ENCODE measurements at places on chromosomes 2 and 18.

GRCh38 chr2:47054036-47054555 lies 101.0 kb downstream of the STPG4 start:
- DNase-seq: no peak

GRCh38 chr2:201070948-201071478 lies 458 bp downstream of the HYCC2 start:
- no peak for DNase-seq

DNA sequence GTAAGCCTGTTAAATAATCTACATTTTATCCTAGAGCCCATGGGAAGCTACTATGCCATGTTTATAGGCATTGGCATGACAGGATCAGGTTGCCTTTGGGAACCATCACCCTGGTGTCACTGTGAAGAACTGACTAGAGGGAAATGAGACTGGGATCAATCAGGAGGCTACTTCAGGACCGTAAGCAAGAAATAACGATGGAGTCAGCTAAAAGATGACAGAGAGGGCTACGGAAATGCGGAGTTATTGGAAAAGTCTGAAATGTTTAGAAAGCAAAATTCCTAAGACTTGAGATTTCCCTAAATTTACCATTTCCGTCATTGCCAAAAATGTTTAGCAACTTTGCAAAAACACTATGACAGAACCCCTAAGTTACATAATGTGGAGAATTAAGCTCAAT lies 50.2 kb downstream of the TTC21B start:
- no peak for DNase-seq

- peak; percentile 54 for DNase-seq
Measured at GRCh38 chr2:55965276-55965675, 41.7 kb upstream of the EFEMP1 start.

DNA sequence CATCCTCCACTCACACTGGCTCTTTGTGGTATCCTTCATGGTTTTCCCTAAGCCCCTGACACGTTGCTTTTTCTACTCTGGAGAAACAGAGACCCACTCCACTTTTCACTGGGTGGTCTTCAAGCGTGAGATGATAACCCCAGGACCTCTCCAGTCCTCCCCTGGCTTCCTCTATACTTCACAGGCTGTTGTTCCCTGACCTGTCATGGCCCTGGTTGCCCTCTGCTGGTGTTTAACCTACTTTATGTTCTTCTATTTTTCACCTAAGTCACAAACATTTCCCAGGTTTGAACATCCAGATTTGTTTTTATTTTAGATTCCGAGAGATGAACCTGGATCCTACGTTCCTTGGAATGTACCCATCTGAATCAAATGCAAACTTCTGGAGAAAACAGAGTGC lies 84.5 kb downstream of the AOX1 start:
- DNase-seq: no peak

- DNase-seq: no peak
Measured at GRCh38 chr18:3368193-3368592, 81.8 kb upstream of the TGIF1 start.

- DNase-seq: no peak
Measured at GRCh38 chr2:148495586-148495985, 149.0 kb upstream of the EPC2 start.

GRCh38 chr18:12030670-12031069 lies 49.4 kb downstream of the IMPA2 start:
- DNase-seq: no peak

DNA sequence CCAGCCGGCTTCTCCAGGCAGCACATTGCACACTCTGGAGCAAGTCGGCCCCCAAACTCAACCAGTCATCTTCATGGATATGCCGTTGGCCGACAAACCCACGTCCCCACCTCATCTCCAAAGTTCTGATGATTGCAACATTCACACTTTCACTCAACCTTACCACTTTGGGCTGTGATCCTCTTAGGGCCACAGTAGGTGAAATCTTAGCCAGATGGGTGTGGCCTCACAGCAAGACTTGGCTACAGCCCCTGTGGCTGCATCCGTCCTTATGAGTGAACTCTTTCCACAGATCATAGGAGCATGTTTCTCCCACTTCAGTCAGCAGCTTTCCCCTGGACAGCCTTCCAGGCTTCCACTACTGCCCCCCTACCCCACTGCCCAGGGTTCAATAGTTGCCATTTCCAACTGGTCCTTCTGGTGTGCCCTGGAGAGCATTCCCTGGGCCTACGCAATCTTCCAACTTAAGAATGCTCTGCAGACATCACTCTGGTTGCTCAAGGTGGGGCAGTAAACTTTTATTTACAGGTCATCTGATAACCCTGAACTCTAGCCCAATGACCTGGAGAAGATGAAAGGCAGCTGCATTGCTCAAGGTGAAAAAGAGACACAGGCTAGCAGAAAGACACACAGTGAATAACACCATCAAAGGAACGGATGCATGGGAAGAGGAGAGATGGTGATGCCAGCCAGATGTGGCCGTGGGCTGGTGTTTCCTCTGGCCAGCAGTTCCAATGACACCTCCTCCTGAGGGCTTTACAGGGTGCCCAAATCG lies 34.5 kb downstream of the ARL4C start:
- DNase-seq: no peak

DNA sequence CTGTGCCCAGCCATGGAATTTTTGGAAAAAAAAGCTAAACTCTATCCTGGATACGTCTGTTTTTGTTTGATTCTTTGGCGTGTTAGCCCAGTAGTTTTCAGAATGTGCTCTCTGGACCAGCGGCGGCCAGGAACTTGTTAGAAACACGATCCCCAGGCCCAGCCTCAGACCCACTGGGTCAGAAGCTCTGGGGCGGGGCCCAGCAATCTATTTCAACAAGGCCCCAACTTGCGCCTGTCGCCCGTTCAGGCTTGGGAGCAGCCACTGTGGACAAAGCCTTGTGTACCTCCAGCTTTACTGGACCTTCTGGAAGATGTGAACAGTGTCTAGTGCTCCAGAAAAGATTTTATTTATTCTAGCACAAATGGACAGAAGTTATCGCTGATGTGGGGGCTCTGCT lies 14.3 kb downstream of the CABLES1 start:
- DNase-seq: no peak

DNA sequence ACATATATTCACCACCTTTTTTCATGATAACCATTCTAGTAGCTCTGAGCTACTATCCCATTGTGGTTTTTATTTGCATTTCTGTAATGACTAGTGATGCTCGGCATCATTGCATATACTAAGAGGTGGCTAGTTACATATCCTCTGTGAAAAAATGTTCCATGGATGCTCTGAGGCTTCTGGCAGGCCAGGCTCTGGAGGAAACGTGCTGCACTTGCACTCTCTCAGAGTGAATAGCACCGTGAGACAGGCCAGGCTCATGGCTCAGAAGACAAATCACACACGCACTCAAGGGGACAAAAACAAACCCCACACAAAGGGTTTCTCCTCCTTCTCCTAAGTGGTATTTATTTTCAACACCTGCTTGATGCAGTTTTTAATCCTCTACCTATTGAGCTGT lies 1085.3 kb upstream of the CNTNAP5 start:
- DNase-seq: no peak

- peak; percentile 19 for DNase-seq
Measured at GRCh38 chr18:7020995-7021777, 96.4 kb downstream of the LAMA1 start.

DNA sequence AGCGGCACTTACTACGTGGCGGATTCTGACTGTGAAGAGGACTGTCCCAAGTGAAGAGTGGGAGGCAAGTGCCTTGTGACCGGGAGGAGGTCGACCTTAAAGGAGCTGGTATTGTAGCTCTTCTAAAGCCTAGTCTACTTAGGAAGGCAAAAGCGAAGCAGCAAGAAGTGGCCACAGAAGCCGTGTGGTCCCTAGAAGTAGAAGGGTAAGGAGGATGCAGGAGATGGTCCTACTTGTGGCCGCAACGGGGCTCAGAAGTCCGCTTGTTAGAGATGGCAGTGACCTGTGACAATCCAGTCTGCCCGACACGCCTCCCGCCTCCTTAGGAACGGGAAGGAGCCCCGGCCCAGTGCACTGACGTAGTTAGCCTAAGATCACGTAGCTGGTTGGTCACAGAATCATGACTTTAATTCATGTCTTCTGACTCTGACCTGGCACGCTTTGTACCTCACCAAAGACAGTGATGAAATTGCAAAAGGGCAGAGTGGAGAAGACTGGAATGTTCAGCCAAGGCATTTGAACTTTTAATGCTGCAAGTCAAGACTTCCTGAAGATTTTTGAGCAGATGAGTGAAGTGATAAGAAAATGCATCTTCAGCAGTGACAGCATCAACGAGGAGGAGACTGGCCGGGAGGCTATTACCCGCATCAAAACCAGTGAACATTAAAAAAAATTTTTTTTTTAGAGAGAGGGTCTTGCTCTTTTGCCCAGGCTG lies 749 bp upstream of the EIF2AK3 start:
- peak; percentile 90 for DNase-seq

DNA sequence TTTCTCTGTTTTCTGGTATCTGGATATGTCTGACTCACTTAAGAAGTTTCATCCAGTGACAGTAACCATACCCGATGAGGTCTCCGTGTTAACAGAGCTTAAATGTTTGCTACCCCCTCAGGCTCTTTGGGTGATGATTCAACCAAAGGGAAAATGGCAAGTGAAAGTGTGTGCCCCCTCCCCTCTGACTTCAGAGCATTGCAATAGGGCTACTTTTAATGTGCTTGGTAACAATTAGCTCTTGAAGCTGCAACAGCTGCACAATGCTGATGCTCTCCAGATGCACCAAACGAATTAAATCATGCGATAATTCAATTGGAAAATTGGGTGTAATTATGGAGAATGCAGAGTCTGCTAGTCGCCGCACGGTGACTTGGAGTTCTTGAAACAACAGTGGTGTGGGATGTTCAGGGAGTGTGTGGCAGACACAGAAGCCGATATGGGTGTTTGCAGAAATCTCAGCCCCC lies 270.7 kb downstream of the ALK start:
- no peak for DNase-seq

GRCh38 chr2:229350883-229351282 lies 79.8 kb upstream of the PID1 start:
- DNase-seq: no peak

GRCh38 chr18:37033419-37033818 lies 204.5 kb downstream of the KIAA1328 start:
- DNase-seq: no peak

DNA sequence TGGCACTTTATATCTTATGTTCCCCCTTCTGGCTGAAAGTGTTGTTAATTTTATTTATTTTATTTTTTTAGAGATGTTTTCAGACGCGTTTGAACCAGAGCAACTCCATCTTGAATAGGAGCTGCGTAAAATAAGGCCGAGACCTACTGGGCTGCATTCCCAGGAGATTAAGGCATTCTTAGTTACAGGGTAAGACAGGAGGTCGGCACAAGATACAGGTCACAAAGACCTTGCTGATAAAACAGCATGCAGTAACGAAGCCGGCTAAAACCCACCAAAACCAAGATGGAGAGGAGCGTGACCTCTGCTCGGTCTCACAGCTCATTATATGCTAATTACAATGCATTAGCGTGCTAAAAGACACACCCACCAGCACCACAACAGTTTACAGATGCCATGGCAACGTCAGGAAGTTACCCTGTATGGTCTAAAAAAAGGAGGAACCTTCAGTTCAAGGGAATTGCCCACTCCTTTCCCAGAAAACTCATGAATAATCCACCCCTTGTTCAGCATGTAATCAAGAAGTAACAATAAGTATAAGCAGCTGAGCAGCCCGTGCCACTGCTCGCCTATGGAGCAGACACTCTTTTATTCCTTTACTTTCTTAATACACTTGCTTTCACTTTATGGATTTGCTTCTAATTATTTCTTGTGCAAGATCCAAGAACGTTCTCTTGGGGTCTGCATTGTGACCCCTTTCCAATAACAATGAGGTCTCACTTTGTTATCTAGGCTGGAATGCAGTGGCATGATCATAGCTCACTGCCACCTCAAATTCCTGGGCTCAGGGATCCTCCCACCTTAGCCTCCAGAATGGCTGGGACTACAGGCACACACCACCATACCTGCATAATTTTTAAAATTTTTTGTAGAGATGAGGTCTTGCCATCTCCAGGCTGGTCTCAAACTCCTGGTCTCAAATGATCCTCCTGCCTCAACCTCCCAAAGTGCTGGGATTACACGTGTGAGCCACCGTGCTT lies 55.9 kb downstream of the CACNB4 start:
- DNase-seq: no peak

DNA sequence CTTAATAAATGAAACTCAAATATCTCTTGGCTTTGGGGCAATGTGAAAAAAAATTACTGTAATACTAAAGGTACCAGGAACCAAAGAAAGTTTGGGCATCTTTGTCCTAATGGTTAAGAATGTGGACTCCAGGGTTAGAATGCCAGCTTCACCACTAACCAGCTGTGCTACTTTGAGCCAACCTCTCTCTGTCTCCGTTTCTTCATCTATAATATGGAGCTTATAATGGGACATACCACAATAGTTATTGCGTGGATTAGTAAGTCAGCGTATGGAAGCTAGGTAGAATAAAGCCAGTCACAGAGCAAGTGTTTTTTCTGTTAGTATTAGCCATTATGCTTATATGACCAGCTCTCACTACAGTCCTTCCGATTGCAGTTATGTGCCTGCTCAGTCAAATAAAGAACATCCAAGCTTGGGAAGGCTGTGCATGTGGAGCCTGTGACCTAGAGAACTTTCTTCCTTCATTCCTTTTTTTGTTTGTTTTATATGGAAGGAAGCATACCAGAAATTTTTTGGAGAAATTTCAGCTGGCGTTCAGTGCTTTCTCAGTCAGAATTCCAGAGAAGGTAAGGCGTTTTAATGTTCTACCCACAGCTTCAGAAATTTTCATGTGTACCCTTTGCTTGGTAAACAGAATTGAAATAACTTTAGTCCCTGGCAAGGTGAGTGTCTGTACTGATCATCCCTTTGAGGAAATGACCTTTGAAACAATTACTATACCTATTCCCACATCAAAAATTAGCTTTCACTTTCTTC lies 114.0 kb upstream of the RND3 start:
- DNase-seq: no peak

DNA sequence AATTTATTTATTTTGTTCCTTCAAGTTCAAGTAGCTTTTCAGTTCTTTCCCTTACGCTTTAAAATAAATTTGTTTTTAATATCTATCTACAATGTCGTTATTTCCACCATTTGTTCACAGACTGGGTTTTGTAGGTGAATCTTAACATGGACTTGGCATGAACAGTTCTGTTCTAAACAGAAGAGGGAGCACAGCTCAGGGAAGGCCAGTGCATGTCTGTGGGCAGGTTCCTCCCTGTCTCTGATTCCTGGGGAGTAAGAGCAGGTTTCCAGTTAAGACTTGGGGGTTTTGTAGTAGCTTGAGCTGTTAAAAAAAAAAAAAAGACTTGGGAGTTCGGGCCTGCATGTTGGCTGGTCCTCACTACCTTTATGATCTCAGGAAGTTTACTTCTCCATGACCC lies 11.1 kb downstream of the TTL start:
- DNase-seq: peak; percentile 33

- DNase-seq: no peak
Measured at GRCh38 chr2:171855401-171855800, 38.6 kb downstream of the SLC25A12 start.

- DNase-seq: no peak
Measured at GRCh38 chr2:21281791-21282514, 158.2 kb downstream of the TDRD15 start.

GRCh38 chr2:224085246-224085645 lies 46.2 kb upstream of the SERPINE2 start:
- no peak for DNase-seq

GRCh38 chr18:76658627-76659026 lies 163.6 kb upstream of the ZNF516 start:
- DNase-seq: peak; percentile 91

GRCh38 chr2:64540615-64541014 lies 16.5 kb downstream of the AFTPH start:
- DNase-seq: no peak

- no peak for DNase-seq
Measured at GRCh38 chr2:102141970-102142828, at the start of gene IL1R1. TSS of gene IL1R1 (plus strand) at chr2:102142746. CDS start at chr2:102157725, 14,979 bp downstream.

GRCh38 chr2:29455200-29455860 lies 340.1 kb downstream of the CLIP4 start:
- DNase-seq: no peak
